Tongue (tissue), 3 donors: ENCODE measurements at places on chromosomes 4 and X.

GRCh38 chrX:148284821-148285220, 215.6 kb upstream of the AFF2 start:
- DNase-seq: no peak

GRCh38 chrX:123013141-123013540, 170.9 kb upstream of the GRIA3 start:
- DNase-seq: no peak

DNA sequence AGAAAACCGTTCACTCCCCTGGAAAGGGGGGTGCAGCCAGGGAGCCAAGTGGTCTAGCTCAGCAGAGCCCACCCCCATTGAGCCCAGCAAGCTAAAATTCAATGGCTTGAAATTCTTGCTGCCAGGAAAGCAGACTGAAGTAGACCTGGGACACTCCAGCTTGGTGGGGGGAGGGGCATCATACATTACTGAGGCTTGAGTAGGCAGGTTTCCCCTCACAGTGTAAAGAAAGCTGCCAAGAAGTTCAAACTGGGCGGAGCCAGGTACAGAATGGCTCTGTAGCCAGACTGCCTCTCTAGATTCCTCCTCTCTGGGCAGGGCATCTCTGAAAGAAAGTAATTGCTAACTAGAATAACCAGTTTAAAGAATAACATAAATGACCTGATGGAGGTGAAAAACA, 372.3 kb upstream of the F9 start:
- no peak for DNase-seq

DNA sequence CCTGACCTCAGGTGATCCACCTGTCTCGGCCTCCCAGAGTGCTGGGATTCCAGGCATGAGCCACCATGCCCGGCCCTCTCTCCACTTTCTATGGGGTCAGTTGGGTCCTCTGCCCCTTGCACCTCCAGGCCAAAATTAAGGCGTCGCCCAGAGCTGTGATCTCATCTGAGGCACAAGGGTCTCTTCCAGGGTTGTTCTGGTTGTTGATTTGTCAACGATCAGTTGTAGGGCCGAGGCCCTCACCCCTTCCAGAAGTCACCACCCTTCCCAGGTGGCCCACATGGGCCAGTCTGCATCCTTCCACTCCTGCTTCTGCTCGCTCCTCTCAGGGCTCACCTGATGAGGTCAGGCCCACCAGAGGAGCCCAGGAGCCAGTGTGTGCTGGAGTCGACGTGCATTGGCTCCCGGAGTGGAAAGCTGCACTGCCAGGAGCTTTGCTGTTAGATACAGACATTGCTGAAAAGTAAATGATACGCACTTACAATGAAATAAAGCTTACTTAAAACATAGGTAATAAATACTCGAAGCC, 14.3 kb upstream of the TMEM271 start:
- no peak for DNase-seq

- no peak for DNase-seq
These were observed 32.5 kb downstream of the TACC3 start for GRCh38 chr4:1753697-1754311.

DNA sequence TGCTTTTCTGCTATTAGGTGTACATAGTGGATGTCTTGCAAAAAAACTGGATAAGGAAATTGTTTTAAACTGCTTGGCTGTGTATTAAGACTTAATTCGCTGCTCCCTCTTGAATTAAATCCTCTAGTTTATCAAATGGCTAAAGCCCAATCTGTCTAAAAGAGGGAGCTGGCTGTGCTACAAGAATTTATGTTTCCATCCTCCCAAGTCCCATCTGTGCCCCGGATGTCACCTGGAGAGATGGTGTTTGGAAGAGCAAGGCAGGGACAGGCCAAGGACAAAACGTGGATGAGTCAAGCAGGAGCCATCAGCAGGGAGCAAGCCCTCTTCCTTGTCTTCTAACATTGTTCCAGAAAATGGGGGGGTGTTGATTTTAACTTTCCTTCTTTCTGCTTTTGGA, 171.3 kb upstream of the LCORL start:
- no peak for DNase-seq
